ENCODE measurements at places on chromosomes 16 and 17.

DNA sequence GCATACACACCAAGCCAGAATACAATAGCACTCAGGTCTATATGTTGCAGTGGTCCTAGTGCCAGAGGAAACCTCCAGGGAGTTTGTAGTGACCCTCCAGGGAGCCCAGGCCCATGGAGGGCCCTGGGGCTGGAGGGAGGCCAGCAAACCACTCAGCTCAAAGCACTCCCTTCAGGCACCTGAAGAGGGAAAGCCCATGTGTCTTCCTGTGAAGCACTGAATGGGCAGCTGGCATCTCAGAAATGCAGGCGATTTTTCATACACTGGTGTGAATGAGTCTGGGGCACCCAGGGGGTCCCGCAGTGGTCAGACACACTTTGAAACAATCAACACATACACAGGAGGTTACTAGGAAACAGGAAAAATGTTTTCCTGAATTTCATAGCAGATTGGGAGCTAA, 12.8 kb downstream of the TBC1D26 start:
- no peak for DNase-seq

GRCh38 chr17:47950448-47950847, 7.2 kb downstream of the PRR15L start:
- DNase-seq: no peak

GRCh38 chr17:14299280-14300141, 1.4 kb upstream of the HS3ST3B1 start:
- DNase-seq: no peak

GRCh38 chr17:14813649-14814370, 451.3 kb downstream of the PMP22 start:
- DNase-seq: no peak

DNA sequence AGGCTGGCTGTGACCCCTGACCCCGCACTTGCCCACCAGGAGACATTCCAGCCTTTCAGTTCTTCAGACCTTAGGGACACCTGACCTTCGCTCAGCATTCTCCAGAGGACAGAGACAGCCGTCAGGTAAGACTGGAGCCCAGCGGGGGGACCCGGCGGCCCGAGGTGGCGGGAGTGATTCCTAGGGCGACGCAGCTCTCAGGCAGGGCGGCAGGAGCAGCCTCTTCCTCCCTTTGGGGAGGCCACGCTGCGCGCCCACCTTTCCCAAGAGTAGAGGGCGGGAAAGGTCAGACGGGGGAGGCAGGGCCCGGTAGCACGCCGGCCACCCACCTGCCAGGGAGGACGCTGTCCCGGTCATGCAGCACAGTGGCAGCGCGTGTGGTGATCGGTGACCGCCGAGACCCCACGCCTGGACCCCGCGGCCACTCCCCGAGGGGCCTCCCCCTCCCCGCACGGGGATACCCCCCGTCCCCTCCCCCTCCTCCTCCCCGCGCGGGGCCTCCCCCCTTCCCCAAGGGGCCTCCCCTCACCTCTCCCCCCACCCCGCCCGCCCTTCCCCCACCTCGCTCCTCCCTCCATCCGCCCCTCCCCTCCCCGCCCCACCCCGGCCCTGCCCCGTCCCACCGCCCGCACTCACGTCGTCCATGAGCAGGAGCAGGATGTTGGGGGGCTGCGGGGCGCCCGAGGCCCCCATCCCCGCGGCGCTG, 472 bp downstream of the GALNS start:
- no peak for DNase-seq

DNA sequence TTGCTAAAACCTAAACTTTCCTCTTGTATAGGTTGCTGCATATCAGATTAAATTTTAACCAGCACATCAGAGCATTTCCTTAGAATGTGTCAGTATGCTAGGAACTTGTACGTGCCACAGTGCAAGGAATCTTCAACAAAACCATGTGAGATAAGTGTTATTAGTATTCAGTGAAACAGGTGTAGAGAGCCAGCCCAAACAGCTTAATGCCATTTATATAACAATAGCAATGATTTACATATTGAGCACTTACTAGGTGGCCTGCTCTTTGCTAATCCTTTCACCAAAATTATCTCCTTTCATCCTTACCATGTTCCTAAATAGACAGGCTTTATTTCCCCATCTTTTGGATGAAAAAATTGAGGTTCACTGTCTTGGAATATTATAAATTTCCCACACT, 485.7 kb downstream of the HS3ST4 start:
- no peak for DNase-seq

DNA sequence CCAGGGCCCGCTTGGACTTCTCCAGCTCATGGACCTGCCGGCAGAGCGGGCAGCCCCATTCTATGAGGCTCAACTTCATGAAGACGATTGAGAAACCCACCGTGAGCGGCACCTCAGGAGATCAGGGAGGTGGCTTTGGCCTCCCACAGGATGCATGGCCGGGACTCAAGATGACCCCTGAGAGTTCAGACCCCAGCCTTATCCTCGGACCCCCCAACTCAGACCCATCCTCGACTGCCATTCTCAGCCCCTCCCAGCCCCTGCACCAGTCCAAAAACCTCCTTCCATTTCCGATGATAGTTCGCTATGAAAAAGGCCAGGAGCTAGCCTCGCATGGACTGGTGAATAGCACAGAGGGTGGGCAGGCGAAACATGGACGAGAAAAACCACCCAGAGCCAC, 71.0 kb downstream of the NDE1 start:
- no peak for DNase-seq

DNA sequence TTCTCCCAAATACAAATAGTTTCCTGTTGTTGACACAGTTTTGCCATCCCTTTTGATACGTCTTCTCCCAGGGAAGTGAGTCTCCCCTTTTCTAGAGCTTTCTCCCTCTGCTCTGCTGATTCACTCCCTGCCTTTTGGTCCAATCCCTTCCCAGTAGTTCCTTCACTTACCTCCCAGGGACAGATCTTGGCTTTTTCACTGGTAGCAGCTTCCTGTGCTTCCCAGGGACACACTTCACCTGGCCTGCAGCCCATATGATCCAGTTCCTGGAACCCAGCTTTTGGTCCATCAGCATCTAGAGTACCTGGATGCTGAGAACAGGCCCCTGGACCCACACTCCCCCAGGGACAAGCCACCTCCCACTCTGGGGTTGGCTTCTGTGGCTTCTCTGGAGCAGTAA, 15.8 kb downstream of the GPR179 start:
- DNase-seq: no peak

- DNase-seq: no peak
These were observed 217.3 kb downstream of the RAB11FIP4 start for GRCh38 chr17:31608659-31609254.

DNA sequence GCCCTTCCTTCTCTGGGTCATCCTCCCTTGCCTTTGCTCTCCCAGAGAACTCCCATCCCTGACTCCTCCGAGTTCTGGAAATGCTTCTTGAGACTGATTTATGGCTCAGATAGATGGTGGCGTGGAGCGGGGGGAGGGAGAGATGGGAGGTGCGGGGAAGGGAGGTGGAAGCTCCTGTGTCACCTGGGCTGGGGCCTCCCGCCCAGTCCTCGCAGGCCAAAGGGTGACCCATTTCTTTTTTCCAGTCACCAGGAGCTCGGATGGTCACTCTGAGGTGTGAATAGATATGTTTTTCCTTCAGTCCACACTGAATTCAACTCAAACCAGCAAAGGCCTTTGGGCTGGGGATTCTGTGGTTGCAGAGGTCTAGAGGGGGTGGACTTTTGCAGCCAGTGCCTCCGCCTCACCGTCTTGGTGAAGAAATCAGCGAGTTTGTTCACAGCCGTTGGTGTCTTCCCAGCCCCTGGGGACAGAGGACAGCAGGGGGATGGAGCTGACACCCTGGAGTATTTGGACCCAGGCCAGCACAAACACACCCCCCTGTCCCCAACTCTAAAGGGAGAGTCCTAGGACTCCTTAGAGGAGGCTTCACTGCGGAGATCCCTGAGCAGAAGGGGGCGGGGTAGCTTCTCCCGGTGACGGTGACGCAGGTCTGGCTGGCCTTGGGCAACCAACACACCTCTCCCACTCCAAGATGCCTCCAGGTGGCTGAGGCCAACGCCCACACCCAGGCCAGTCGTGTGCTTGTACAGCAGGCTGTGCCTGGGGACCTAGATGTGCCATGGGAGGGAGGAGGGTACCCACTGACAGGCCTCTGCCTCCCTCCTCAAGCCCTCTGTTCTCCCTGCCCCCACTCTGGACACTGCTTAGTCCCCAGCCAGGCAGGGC, 80.6 kb downstream of the AMFR start:
- DNase-seq: no peak

GRCh38 chr17:8614988-8615387, 15.5 kb downstream of the MYH10 start:
- no peak for DNase-seq
